Fibroblast of skin of abdomen (primary cell): ENCODE measurements at places on chromosomes 1 and 21.
A peak's percentile ranks its signal among the peaks of the same experiment; 100 is the strongest.

DNA sequence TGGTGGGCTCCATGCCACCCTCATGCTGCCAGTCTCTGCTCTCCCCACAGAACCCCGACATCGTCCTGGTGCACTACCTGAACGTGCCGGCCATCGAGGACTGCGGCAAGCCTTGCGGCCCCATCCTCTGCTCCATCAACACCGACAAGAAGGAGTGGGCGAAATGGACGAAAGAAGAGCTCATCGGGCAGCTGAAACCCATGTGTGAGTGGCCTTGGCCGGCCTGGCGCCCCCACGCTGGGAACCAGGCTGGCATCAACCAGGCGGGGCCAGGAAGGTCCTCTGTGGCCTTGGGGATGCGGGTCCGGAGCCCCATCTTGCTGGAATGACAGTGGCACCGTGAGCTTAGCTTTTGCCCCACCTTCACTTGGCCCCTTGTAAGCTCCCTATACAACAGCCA, 130.7 kb upstream of the VAMP3 start:
- DNase-seq = no peak

- DNase-seq = no peak
Observed at GRCh38 chr1:203096566-203096965, 10.8 kb upstream of the MYOG start.

DNA sequence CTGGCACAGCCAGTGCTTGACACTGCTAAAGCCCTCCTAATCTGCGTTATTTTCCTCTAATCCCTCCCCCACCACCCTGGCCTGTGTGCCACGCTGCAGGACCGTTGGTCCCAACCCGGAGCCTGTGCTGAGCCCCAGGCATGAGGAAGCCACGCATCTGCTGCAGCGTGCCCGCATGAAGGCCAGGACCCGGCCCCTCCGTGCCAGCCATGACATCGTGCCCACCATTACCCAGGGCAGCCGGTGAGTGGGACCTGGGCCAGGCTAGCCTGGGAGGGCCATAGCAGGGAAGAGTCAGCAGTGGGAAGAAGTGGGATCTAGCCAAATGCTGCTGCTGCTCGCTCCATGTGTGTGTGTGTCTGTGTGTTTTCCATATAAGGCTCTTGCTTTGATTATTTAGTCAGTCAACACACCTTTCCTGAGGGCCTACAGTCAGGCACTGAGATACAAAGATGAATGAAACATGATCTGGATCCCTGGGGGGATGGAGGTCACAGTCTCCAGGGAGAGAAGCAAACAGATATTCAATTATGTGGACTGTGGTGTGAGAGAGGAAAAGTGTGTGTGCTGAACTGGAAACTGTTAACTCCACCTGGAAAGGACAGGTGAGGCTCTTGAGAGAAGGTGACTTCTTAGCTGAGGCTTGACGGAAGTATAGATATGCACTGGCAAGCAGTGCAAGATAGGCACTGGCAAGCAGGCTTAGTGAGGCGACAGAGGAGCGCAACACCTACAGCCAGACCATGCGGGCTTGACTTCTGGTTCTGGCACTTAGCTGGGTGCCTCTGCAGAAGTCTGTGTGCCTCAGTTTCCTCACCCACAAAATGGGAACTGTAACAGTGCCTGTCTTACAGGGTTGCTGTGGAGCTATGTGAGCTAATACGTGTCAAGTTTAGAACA, 15.9 kb downstream of the KIAA1614 start:
- DNase-seq = no peak

DNA sequence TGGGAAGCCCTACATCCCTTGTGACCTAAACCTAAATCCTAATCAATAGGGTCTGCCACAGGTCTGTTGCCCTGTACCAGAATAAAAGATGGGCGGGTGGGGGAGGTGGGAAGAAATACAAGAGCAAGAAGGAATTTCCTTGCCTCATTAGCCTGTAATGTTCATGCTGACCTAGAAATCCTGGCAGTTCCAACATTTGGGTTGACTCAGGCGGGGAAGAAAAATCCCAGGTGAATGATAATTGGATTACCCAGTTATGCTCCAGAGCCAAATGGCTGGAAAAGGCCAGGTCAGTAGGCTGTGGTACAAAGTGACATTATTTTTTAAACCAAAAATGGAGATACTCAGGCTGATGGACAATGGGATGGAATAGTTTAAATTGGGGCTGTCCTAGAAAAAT, 27.3 kb upstream of the A3GALT2 start:
- peak; percentile 57 for DNase-seq

- peak; percentile 83 for DNase-seq
Observed at GRCh38 chr1:93846206-93846991, 32.6 kb downstream of the DNTTIP2 start.

DNA sequence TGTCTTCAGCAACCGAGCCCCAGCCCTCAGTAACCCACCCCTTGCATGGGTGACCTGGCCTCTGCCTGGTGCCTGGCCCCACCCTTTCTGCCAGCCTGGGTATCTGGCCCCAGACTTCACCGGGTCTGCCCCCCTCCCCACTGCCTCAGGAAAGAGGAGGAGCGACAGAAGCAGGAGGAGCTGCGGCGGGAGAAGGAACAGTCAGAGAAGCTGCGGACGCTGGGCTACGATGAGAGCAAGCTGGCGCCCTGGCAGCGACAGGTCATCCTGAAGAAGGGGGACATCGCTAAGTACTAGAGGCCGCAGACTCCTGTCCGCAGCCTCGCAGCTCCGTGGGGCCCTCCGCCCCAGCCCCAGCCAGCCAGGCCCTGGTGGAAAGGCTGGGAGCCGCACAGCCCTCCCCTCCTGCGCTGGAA, 6.1 kb downstream of the TNFRSF25 start:
- DNase-seq = no peak

GRCh38 chr1:12001249-12001917, 17.9 kb upstream of the MIIP start:
- DNase-seq = peak; percentile 77

DNA sequence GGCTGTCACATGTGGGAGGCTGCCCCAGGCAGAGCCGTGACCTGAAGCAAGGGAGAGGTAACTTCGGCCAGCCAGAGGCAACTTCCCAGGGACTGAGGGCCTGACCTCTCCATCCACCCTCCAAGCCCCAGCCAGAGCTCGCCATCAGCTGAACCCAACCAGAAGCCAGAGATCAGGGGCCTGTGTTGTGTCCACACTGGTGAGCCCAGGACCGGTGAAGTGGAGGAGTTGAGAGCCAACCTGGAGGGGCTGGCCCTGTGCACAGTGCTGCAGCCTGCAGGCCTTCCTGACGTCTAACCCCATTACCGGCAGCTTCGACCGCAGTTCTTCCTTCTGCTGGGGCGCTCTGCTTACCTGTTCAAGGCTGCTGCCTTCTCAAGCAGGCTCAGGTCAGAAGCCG, 19.6 kb upstream of the PDE9A start:
- no peak for DNase-seq

DNA sequence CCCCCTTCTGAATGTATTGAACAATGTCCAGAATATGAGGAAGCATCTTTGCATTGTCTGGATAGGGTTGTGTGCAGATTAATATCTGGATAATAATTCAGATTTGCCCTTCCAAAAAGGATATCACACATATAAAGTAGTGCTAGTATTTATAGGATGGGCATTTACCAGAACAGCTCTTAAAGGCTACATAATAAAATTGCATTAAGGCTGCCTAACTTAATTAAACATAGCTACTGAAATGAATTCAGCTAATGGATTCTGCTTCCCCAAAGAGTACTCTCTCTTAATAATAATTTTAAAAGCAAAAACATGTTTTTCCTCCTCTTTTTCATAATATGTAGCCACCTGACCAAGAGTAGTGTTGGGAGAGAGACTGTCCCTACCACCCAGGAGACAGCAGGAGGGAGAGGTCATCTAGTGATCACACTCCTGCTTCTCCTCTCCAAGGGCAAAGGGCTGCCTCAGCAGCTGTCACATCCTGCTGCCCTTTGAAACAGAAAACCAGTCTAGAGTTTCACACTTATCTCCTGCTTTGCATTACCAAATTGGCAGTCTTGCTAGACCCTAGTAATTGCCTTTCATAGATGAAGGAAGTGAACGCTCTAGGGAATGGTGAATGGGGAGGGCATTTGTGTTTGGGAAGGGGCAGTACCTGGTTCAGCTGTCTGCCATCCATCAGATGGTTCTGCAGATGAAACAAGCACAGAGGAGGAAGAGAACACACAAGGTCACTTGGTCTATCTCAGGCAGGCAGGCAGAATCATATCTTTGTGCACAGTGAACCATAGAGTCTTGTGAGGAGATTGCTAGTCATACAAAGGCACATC, 29.3 kb upstream of the DDAH1 start:
- no peak for DNase-seq

- peak; percentile 32 for DNase-seq
Observed at GRCh38 chr1:23732363-23733224, 10.7 kb upstream of the ELOA start.

GRCh38 chr1:9062846-9063245, 6.6 kb downstream of the SLC2A5 start:
- DNase-seq = no peak

GRCh38 chr1:30657131-30658013, 66.0 kb downstream of the MATN1 start:
- no peak for DNase-seq

- DNase-seq = no peak
Observed at GRCh38 chr1:101051688-101052638, 26.4 kb upstream of the DPH5 start.

DNA sequence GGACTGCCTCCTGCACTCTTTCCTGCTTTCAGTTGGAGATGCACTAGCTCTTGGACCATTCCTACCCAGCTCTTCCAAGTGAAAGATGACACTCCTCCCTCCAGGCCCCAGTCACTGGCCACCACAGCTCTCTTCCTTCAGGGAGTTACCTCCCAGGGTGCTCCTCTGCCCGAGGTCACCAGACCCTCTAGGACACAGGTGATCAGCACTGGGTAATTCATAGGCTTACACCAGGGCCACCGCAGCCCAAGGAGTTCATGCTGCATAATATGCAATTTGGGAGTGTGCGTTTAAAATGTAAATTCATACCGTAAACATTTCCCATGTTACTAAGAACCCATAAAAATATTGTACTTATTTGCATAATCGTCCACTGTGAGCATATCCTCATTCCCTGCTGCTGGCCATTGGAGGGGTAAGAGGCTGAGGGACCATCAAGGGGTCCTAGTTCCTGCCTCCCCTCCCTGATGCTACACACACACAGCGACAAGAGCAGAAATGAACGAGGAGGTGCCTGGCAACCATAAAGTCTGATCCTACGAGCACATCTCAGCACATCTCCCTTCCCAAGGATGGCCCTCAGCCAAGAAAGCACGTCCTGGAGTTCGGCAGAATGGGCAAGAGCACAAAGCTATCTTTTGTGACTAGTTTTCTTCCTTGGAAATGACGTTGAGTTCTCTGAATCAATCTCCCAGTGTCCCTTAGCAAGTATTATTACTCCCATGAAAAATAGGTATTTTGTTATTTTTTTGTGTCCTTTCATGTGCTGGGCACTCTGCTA, 222.9 kb upstream of the RAB4A start:
- DNase-seq = no peak

DNA sequence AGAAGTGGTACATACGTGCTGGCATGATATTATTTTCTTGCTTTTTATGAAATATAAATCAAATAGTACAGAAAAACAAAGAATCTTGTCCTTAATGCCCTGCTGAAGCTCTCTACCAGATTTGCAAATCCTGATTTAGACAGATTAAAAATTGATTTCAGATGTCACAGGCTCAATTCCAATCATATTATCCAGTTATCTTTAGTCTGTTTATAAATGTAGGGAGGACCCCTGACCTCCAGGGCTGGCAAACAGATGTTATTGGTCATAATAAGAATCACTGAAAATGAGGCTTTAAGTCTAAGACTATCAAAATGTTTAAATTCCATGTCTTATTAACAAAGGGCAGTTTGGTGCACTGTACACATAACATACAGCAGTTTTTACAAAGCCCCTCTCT, 62.1 kb downstream of the TP53BP2 start:
- no peak for DNase-seq

GRCh38 chr1:206933333-206933945, 11.7 kb upstream of the FCMR start:
- no peak for DNase-seq

GRCh38 chr21:15255763-15256162, 191.0 kb upstream of the NRIP1 start:
- no peak for DNase-seq

DNA sequence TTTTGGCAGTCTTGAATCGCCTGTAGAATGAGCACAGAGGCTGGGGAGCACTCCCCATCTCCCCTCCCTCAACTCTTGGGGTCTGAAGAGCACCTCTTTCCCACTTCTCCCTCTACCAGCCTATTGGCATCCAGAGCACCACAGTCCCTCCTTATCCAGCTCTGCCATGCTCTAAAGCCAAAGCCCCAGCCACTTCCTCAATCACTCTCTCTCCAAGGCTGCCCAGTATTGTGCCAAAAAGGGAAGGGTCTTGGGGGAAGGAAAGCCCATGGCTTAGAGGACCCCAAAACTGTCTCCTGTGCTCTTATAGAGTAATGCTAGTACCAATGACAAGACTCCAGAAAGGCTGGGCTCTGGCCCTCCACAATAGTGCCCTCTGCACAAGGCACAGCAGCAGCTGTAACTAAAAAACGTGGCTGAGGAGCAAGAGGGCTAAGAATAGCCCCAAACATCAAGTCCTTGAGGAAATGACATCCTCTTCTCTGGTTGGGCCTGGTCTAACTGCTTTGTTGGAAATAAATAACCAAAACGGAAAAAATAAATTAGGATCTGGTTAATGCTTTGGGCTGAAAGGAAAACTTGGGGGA, 28.4 kb downstream of the SLC27A3 start:
- no peak for DNase-seq

GRCh38 chr1:203098914-203099520, 13.2 kb upstream of the MYOG start:
- no peak for DNase-seq

- no peak for DNase-seq
Observed at GRCh38 chr1:19785660-19786059, 14.1 kb downstream of the TMCO4 start.

GRCh38 chr1:165598676-165599059, 32.4 kb upstream of the MGST3 start:
- no peak for DNase-seq

DNA sequence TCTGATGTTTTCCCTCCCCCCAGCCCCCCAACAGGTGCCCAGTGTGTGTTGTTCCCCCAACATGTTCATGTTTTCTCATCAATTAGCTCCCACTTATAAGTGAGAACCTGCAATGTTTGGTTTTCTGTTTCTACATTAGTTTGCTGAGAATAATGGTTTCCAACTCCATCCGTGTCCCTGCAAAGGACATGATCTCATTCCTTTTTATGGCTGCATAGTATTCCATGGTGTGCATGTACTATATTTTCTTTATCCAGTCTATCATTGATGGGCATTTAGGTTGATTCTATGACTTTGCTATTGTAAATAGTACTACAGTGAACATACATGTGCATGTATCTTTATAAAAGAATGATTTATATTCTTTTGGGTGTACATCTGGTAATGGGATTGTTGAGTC, 24.6 kb downstream of the ZNF678 start:
- no peak for DNase-seq

GRCh38 chr1:40703316-40703715, 11.8 kb downstream of the NFYC start:
- peak; percentile 75 for DNase-seq

DNA sequence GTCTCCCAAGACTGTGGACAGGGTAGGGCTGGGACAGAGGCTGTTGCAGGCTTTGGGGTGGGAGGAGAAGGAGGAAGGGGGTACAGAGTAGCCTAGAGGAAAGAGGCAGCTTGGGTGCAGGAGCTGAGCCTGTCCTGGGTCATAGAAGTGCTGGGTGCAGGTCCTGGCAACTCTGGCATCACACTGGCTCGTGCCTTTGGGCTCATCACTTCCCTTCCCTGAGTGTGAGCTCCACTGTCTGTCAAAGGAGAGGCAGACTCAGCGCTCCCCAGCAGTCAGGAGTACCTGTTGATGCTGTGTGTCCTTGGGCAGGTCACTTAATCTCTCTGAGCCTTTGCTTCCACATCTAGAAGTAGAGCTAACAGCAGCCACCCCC, 157.1 kb downstream of the PTPRU start:
- no peak for DNase-seq
